ENCODE measurements at places on chromosomes 5 and 9.

DNA sequence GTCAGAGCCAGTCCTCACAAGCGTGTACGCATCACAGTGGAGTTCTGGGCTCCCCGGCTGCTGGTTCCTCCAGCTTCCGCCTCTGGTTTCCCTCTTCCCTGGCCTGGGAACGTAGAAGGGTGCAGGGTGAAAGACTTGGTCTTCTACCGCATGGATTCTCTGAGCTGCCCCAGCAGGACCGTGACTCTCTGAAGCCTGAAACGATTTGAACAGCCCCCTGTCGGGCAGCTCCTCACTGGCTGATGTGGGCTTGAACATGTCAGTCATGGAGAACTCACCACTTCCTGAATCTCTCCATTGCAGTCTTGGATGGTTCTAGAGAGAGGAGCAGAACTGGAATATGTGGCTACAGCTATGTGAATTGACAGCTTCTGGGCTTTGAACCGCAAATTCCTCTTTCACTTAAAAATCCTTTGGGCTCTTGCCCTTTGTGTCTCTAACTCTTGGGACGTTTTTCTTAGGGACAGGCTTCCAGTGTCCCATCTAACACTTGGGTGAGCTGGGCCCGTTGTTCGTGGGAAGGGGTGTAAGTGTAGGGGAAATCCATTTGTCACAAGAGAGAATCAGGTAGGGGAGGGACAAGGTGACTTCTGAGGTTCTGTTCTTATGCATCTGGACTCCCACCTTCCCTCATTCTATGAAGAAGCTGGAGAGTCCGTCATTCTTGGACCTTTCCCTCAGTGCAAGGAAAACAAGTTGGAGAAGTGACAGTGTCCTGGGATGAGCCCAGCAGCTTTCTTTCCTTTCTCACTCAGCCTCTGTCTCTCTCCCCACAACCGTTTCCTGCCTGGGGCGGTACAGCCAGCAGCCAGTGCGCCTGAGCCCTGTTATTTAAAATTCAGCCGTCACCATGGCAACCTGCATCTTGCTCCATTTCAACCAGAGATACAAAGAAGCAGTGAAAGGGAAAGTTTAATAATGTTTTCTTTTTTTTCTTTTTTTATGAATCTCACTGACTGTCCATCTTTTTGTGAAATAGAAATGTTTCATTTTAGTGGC, 84.7 kb downstream of the PTTG1 start:
- DNase-seq, result no peak

GRCh38 chr9:105330755-105331154, 86.3 kb downstream of the SLC44A1 start:
- DNase-seq, result no peak

DNA sequence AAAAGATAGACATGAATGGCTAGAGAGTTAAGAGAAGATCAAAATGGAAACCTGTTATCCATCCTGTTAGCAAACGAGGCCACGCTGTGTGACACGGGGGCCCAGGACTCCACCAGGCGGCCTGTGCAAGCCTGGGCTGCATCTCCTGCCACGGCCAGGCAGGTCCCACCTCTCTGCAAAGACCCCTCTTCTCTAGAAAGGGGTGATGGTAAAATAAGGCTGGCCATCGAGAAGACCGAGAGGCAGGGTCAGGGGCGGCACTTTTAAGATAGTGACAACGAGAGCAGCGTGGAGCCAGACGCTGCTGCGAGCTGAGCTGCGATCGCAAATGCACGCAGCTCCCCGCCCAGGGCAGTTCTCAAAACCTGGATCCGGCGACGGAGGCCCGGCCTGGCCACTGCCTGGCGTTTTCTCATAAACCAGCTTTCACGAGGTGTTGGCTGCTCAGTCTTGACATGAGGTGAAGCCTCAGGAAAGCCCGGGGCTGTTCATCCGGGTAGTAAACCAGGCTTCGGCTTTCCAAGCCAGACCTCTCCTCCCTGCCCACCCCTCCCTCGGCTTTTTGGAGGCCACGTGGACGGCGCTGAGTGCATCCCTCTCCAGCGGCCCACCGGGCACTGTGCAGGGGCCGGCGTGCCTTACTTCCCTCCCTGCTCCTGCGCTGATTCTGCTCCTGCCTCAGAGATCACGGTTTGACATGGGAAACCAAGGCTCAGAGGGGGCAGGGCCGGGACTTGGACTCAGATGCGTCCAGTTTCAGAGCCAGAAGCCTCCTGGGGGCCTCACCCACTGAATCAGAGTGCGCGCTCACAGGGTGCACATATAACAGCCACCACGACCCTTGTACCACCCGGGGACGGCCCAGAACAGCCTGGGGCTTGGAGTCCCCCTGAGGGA, 151.6 kb upstream of the PHYKPL start:
- DNase-seq, result no peak

GRCh38 chr5:37086466-37087173, 162.6 kb downstream of the CPLANE1 start:
- no peak for DNase-seq

GRCh38 chr5:15499528-15500324, at the start of gene FBXL7:
TSS of gene FBXL7 (plus strand) at chr5:15500180.
- no peak for DNase-seq

GRCh38 chr5:57231607-57232006, 57.7 kb downstream of the GPBP1 start:
- DNase-seq, result no peak

DNA sequence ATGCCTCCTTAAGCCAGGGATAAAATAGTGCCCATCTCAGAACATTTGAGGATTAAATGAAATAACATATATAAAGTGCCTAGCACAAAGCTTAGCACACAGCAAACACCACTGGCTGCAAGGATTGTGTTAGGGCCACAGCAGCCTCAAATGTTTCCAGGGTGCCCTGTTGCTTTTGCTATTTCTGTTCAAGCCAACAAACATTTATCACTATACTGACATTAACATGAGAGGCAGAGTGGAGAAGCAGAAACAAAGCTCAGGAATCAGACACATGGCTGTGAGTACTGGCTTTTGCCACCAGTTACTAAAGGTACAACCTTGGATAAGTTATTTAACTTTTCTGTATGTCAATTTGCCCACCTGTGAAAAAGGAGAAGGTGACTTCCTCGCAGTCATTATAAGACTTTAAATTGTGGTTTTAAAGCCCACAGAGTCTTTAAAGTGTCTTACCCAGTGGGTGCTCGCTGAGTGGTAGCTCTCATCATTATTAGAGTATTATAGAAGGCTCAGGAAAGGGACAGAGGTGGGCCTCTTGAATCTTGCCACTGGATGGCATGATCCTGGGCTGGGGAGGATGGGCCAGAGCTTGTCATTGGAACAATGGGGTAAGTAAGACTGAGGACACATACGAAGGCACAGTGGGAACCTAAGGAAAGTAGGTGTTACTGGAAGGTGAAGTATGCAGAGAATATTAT, 98.2 kb downstream of the MARCHF3 start:
- DNase-seq, result no peak

- no peak for DNase-seq
These were observed 68.9 kb upstream of the STXBP1 start for GRCh38 chr9:127543221-127543620.

GRCh38 chr5:179700401-179700918, 1.7 kb downstream of the CANX start:
- peak; percentile 92 for DNase-seq

DNA sequence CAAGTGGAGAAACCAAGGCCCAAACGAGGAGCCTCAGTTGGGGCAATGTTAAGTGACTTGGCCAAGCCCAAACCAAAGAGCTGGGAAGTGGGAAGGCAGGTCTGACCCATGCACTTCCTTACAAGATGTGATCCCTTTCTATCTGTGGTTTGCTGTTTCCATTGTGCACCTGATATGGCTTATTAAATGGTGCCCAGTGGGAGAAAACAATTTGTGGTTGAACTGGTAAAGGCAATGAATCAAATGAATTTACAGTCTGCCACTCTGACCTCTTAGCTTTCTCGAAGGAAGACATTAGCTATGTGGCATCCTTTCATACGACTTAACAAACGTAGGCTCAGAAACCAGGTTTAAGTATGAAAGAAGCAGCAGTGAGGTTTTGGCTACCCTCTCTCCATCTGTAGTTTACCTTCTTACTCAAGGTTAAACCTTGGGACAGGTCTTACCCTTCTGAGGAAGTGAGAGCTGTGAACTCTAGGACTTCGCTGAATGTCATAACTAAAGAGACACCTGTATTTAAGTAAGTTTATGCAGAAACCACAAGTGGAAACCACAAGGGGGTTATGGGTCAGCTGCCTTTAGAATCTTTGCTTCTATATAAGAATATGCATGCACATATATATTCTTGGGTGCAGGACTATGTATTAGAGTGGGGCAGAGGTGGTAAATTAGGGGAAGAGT, 100.5 kb upstream of the SPATA31D4 start:
- no peak for DNase-seq

- DNase-seq, result no peak
These were observed 23.2 kb downstream of the AHRR start for GRCh38 chr5:344668-345067.

GRCh38 chr9:98255061-98255577, 330 bp downstream of the TBC1D2 start:
- peak; percentile 68 for DNase-seq

GRCh38 chr5:169272731-169273427, 28.1 kb downstream of the SLIT3 start:
- DNase-seq, result no peak

DNA sequence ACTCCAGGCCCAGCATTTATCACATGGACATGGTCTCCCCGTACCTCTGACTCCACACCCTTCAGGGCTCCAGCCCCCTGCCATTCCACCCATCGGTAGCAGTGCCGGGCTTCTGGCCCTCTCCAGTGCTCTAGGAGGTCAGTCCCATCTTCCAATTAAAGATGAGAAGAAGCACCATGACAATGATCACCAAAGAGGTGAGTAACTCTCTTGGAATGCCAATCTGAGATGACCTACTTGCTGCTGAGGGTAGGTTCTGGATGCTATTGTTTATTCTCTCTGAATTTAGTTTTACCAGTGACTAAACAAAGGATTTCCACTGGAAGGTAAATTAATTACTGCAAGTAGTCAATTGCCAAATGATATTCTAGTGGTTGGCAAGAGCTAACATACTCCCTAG, 80.8 kb downstream of the TLE4 start:
- DNase-seq, result no peak

DNA sequence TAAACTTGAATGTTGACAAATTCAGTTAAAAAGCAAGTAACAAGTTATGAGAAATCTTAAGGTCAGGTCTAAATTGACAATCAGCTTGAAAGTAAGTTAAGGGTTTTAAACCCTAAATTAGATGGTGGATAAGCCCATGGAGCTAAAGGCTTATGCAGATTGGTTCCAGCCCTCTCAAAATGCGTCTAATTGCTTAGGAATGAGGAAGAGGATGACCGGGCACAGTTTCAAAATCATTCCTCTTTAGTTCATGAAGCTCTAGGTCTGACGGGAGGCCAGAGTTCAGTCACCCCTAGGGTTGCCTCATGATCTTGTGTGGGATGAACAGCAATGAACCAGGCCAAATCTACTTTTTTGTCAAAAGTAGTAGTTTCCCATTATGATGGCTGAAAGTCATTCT, 75.4 kb downstream of the SLC38A9 start:
- DNase-seq, result no peak

DNA sequence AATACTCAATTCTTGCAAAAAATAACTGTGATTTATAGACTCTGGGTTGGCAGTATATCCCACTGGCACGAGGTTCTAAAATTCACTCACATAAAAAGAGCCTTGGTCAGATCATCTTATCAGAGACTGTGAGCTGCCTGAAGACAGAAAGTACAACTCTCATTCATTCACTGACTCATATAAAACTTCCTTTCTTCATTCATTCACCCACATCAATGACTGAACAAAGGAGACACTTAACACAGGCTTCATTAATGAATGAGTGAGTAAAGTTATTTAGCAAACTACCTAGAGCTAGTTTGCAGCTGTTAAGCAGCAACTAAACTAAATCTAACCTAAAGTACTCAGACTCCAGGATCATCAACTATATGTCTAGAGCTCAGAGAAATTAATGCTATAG, 214.7 kb downstream of the DENND1A start:
- no peak for DNase-seq

DNA sequence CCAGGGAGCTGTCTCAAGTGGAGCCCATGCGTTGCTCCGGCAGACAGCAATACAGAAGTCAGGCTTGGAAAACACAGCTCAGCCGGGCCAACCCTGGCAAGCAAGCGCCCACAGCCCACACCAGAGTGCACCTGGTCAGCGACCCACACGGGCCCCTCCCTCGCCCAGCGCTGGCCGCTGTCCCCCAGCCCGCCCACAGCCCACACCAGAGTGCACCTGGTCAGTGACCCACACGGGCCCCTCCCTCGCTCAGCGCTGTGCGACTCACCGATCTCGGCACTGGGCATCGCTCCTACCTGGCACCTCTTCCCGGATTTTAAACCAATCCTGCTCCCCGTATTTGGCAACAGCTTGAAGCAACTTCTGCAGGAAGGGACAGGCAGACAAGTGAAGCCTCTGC, 12.8 kb downstream of the SNAPC4 start:
- no peak for DNase-seq

- DNase-seq, result no peak
These were observed 119.4 kb upstream of the SPIN1 start for GRCh38 chr9:88268886-88269285.

DNA sequence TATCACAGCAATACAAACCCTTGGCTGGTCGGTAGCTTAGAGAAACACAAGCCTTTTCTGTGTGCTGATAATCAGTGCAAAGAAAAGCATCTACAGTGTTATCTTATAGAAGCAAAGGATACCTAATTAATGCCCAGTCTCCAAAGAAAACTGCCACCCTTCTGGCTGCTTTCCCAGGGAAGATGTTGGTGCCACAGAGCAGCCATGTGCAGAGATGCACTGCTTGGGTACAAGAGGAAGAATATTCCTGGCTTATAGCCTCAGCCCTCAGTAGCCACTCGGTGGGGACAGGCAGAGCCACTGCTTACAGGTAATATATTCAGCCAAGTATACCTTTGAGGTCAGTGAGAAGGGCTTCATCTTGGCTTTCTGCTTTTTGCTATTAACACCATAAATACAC, 185.3 kb downstream of the PCSK1 start:
- DNase-seq, result no peak

DNA sequence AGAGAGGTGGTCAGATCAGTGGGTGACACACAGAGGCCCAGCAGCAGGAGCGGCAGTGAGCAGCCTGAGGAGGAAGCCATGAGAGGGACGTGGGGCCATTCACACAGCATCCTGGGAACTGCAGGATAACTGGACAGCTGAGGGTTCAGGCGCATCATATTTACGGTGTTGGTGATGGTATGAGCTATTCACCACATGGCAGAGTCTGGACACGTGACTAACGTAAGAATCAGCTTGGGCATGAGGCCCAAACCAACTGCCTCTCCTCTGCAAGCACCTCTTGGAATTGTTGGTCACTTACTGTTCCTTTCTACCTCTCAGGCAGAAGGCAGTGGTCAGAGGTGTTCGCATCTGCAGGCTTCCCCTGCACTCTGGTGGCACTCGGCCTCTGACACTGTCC, 141.1 kb downstream of the ENTREP1 start:
- DNase-seq, result no peak

GRCh38 chr9:2755285-2755684, 38.0 kb downstream of the KCNV2 start:
- DNase-seq, result no peak

- no peak for DNase-seq
These were observed 84.2 kb downstream of the ZNF608 start for GRCh38 chr5:124662181-124662781.
